Cortex of kidney (tissue), 1 donor: ENCODE measurements at places on chromosomes 1 and 21.

DNA sequence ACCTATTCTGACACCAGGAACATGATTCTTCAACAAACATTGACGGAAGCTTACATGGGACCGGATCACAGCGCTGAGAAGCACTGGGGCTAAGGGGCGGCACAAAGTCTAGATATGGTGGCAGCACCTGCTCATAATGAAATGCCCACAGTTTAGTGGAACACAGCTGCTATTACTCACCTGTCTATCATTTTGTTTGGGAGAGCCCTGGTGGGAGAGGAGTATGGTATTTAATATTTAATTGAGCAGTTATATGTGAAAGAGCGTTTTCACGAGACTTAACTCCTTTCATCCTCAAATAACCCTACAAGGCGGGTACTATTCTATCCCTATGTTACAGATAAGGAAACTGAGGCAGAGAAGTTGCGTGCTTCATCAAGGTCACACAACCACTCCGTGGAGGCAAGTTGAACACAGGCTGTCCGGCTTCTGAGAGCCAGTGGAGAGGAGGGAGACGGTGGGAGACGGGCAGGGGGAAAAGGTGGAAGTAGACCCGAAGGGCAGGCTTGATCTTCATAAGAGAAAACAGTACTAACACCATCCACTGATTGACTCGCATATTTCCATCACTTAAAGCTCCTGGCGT lies 790 bp upstream of the TSNAX start:
- DNase-seq, result no peak

DNA sequence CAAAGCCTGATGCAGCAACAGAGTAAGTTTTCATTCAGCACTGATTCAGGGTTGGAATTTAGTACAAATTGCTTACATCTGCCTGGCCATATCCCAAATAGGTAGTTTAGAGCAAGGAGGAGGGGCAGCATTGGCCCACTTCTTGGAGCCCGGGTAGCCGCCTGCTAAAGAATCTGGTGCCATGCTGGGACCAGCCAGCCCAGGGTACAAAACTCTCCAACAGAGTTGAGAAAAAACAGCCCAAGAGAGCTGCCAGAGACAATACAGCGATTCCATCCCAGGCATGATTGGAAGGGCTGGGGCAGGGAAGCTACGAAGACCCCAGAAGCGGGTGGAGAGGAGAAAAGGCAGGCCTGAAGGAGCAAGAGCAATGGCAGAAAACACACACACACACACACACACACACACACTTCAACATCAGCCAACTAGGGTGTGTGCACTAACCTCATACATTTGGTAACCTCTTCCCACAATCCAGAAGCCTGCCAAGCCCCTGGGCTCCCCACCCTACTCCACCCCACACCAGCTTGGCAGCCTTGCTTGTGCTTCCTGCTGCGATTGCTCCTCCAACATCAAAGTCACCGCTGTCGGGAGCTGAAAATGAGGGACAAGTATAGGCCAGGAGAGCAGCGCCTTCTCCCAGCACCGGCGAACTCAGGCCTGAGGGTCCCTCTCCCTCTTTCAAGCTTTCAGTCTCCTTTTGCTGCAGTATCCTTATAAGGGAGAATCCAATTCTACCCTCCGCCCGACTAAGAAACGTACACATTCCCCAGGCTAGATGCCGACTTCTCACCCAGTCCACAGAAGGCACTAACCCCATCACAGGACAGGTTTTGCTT lies 1.2 kb downstream of the PIK3C2B start:
- DNase-seq, result no peak

DNA sequence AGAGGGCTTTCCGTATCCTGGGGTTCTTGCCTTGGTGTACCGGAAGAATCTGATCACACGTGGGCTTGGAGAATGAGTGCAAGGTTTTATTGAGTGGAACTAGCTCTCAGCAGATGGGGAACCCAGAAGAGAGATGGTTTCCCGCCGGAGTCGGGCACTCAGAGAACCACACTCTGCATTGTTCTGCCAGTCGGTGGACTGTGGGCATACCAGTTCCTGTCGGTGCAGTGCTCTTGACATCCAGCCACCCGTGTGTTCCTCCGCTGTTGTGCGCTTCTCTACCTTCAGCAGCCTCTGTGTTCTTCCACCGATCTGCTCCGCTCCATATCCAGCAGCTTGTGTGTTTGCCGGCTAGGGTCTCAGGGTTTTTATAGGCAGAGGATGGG lies 10.8 kb upstream of the PPIE start:
- no peak for DNase-seq

DNA sequence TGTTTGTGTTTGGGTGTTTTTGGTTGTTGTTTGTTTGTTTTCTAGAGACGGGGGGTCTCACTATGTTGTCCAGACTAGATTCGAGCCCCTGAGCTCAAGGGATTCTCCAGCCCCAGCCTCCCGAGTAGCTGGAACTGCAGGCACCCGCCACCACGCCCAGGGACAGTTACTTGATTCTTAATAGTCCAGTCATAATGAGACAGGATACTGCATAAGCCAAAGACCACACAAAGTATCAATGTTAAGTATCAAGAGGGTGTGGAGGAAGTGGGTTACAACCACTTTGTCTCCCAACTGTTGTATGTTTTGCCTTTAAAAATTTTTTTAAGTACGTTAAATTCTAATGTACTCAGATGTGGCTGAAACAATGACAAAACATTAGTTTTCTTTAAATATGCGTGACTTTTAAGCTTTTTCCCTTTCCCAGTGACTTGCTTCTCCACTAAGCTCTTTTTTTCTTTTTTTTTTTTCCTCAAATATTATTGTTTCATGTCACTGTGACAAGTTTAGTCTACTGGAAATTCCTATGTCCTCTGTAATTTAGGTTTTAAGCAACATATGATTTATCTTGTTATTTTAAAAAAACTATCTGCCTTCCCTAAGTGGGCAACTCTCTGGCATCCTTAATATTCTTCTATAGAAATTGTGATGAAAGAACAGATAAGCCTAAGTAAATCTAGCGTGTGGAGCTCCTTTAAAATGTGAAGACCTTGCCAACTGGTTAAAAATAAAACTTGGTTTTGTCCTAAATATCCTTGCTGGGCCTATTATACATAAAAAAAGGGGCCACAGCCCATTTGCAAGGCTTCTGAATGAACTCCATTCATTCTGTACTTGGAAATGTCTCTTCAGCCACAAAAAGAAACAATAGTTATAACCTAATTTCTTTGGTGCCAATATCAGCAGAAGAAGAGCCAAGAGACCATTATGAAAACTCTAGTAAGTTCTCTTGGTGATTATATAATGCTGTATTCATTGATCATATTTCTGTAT lies 56.2 kb upstream of the DPH5 start:
- DNase-seq, result no peak

GRCh38 chr1:226578946-226579578 lies 30.5 kb downstream of the STUM start:
- no peak for DNase-seq

DNA sequence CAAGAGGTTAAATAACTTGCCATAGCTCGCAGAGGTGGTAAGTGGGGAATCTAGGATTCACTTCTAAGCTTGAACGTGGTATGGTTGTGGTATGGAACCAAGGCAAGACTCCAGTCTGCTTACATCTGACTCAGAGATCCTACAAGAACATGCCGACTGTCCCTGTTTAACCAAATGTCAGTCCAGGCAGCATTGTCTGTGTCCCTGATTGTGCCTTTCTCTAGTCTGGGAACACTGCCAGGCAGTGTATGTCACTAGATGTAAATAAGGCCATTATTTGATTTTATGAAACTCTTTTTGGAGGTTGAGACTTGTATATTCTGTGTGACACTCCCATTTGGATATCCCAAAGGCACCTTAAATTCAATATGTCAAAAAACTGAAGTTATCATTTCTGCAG lies 96.0 kb downstream of the NOS1AP start:
- no peak for DNase-seq

DNA sequence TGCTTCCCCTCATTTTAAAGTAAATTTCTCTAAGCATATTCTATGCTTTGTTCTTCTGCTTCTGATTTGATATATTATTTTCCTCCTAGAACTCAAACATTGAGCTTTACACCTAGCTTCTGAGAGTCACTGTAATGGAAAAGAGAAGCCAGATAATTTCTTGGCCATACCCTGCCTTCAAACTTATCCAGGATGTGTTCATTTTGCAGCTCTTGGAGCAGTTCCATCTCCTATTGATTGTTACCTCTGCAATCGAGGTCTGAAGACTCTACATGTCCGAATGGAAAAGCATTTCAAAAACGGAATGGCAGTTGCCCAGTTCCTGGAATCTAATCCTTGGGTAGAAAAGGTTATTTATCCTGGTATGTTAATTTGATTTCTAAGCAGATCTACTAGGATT lies 20.8 kb downstream of the CTH start:
- no peak for DNase-seq

GRCh38 chr21:33688353-33688752 lies 46.1 kb downstream of the ITSN1 start:
- no peak for DNase-seq

- DNase-seq, result no peak
Measured at GRCh38 chr1:7462617-7463016, 308.5 kb upstream of the VAMP3 start.

DNA sequence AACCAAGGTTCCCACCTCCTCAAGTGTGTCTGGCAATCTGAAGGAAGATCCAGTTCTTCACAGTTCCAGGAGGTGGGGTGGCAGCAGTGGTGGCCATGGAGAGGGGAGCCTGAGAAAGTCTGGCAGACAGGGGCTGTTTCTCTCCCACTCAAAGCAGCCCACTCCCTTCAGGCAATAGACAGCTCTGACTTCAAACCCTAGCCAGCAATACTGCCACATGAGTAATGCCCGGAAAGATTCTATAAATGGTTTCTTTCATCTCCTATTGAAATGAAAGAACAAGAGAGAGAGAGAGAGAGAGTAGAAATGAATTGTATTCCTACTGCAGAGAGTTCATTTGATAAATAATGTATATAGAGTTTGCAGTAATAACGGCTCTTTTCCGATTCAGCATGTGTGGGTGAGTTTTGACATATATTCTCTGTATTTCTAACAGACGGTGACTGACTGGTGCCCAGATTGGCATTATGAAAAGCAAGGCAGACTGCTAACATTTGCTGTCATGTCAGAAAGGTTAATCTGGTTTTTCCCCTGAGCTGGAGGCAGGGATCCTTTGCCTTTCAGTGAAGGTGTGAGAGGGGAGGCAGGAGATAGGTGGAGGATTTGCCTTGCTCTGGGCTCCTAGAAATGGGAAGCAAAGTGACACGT lies 267.1 kb upstream of the KIAA0040 start:
- no peak for DNase-seq

- no peak for DNase-seq
Measured at GRCh38 chr1:6523566-6523965, 30.7 kb downstream of the NOL9 start.

DNA sequence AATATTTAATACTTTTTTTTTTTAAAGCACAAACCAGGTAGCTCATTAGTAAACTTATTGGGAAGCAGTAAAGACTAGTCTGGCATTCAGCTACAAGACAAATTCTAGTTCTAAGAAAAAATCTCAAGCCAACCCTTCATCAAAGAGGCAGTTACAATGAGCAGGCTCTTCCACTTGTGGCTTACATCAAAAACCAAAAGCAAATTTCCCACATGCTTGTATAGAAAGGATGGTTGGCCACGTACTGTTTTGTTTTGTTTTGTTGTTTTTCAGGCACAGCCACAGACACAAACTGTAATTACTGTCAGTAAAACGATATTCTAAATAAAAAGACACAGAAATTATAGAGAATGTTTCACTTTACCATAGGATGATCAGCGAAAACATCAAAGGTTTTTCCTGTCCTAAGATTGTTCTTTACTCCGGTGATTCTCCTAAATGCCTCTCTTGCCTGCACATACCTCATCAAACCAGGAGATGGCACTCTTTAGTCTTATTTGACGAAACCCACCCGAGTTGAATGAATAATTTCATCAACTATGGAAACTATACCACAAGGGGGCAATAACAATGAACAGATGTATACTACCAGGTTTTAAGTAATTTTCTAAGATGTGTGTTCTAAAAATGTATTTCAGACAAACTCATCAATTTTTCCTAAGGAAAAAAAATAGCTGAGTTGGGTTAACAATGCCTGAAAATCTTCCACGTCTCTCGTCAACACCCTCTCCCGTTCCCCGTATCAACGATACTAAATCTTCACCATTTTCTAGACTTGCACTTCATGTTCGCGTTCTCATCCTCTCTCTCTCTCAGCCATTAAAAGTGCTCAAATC lies 26.9 kb downstream of the RPL5 start:
- no peak for DNase-seq

DNA sequence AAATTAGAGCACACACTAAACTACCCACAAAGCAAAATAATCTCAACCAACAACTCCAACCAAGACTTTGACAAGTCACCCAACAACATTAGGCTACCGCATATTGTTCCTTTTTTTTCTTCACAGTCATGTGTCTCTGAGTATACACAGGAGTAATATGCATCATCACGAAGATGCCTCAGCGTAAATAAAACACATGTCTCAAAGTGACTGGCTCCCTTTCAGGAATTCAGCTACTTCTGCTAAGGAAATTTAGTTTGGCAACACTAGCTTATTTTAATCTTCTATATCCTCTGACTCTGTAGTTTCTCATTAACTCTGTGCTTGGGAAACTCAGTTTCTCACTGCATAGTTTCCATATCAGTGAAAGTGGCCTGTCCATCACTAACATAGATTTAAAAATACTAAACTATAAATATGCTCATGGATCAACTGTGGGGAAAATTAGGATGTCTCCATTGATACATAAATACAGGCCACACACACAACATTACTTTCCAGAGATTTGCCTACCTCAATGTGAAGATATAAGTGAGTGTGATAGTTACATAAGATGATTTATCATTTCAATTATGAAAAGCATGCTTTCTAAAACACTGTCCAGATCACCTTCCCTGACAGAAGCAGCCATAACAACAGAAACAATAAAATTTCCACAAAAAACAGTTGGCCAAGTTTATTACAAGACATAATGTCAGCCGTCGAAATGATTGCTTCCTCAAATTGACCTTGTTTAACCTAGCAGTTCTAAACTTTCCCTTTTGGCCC lies 113.2 kb downstream of the PTGER3 start:
- DNase-seq, result no peak

DNA sequence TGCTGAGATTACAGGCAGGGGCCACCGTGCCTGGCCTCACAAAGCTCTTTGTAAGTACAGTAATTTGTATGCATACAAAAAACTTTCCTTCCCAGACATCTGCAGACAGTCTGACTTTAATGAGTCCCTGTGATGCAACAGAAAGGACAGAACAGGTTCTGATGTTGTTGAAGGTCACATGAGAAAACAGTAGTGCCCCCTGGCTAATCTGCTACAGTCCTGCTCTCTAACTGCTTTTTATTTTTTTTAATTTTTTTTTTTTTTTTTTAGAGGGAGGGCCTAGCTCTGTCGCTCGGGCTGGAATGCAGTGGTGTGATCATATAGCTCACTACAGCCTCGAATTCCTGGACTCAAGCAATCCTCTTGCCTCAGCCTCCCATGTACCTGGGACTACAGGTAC lies 36.7 kb downstream of the ACBD3 start:
- DNase-seq, result no peak

DNA sequence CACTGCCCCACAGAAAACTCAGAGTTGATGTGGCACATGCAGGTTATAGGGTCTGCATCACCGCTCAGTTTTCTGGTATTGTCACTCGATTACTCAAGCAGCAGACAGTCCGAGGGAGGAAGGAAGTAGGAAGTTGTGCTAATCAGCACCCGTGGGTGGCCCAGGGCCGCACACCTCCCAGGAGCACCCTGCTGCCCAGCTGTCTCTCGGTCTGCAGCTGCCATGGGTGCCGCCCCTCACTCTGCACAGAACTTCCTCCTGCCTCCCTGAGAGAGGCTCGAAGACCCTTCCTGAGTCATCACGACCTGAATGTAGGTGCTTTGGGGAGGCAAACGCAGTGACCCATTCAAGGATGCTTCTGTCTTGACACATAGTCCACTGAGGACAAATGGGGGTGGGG lies 4.2 kb upstream of the TFF3 start:
- DNase-seq, result no peak
